NCI-H1930 (cell line): ENCODE measurements at places on chromosomes 16 and 17.
A peak's percentile ranks its signal among the peaks of the same experiment; 100 is the strongest.

- peak; percentile 91 for DNase-seq
Measured at GRCh38 chr17:5500589-5501391, 14.4 kb downstream of the MIS12 start.

DNA sequence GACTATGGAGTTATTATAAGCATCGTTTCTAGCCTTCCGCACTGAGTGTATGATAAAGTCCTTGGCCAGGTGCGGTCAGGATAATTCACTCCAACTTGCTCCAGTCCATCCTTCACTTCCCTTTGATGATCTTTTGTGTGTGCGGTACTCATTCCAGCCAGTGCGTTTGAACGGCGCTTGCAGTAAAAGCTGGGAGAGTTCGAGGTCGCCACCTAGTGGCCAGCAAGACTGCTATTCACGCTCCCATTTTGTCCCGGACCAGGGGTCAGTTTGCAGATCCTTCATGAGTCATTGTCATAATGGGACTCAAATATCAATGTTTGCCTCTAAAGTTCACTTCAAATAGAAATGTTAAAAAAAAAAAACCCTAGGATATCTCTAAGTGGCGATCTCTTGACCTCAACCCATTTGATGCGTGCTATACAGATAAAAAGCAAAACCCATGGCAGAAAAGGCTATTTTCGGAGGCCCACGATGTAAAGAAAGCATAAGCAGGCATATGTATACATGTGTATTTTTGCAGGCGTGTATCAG is 417.1 kb downstream of the TMEM114 start:
- peak; percentile 48 for DNase-seq

DNA sequence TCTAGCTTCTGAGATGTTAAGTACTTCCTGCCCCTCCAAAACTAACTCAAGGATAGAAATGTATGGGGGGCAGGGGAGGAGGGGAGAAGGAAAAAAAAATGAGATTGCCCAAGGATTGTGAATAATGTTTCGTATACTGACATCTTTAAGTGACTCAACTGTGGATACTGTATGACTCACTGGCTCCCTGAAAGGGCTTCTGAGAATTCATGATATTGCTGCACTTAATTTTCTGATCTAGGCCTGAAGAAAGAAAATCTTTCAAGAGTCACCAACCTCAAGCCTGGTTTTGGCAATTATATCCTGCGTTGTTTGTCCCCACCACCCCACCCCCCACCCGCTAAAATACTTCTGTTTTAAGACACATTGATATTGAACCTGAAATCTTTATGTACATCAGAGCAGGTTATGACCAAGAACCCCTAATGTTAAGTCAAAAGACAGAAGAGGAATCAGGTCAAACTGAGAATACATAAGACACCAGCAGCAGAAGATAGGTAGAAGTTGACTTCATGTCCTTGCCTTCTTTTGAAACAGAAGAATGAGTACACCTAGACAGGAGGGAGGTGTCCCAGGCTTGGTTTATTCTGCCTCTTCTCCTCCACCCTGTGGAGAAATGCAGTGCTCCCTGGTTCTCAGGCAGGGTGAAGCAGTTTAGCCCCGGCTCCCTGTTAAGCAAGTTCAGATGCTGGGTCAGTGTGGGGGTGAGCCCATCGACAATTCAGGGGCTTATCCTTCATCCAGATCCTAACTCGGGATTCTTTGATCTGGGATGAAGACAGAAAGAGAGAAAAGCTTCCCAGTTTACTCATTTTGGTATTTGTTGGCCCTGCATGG is 3.3 kb upstream of the FBXL20 start:
- no peak for DNase-seq

DNA sequence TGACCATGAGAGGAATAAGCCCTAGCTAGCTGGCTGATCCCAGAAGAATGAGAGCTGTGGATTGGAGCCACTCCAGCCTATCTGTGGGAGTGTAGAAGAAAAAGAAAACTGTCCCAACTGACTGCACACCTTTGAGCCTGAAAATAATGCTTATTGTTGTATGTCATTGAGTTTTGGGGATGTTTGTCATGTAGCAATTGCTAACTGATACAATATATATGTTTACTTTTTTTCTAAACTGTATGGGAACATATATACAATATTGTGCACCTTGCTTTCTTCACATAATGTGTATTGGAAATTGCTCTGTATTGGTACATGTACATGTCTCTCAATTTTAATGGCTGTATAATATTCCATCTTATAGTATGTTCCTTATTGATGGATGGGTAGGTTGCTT is 124.0 kb upstream of the NLRP1 start:
- no peak for DNase-seq

GRCh38 chr16:27657811-27658210 is 107.9 kb downstream of the KATNIP start:
- DNase-seq, result no peak

GRCh38 chr16:12132290-12132689 is 155.8 kb downstream of the SNX29 start:
- no peak for DNase-seq

DNA sequence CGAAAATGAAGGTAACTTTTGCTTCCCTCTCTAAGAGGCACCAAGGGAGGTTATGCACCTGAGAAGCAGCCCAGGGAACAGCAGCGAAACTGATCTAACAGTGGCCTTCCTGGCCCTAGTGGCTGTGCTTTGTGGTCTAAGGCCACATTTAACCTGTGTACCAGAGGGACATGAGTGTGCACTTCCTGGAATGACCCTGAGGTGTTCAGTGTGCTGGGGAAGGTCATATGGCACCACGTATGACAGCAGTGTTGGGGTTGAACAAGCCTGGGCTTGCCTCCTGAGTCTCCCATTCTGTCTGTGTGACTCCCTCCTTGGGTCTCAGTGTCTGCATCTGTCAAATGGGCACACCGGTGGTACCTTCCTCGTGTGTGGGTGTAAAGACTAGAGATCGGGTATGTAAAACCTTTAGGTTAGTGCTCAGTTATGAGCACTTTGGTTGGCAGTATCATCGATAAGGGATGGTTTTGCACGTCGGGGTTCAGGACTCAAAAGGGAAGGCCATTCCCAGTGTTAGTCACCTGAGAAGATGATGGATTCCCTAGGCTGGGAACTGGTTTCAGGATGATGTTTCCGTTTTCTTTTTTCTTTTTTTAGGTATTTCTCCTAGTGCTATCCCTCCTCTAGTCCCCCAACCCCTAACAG is 31.9 kb downstream of the PLCG2 start:
- DNase-seq, result no peak

- DNase-seq, result no peak
Measured at GRCh38 chr17:65191811-65192740, 54.9 kb downstream of the RGS9 start.

DNA sequence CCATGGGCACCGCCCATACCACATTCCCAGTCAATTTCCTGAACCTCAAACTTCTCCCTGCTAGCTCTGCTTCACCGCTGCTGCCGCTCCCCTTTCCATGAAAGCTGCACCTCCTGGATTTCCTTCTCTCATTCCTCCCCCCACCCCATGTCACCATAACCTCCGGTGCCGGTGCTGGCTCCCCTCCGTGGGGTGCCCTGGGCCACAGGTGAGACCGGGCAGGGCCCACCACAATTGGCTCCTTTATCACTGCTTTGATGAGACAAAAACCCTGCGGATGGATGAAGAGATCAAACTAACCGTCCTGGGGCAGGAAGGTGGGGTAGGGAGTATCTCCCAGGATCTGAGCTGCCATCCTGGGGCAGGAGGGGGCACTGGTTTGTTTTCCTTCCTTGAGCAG is 111.3 kb upstream of the LHX1 start:
- DNase-seq, result no peak

GRCh38 chr17:45700171-45701090 is 83.7 kb upstream of the CRHR1 start:
- no peak for DNase-seq

DNA sequence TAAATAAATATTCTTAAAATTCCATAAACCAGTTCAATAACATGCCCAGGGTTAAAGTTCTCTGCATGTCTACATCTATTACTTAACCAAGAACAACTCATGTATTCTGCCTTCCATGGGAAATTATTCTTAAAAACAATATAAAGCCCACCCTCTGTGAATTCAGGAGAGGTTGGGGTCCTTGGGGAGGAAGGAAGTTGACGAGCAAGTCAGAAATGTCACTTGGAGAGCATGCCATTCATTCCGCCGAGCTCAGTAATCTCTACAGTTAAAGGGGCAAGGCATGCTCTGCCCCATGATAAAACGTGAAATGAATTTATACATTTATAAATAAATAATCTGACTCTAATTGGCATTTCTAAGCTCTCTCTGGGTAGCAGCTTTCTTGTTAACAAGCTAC is 405.1 kb downstream of the TOX3 start:
- DNase-seq, result no peak

- no peak for DNase-seq
Measured at GRCh38 chr16:60636117-60636516, 1400.1 kb downstream of the CDH8 start.

GRCh38 chr16:30947859-30948666 is 805 bp upstream of the ORAI3 start:
- peak; percentile 94 for DNase-seq

- no peak for DNase-seq
Measured at GRCh38 chr16:11234884-11235702, 20.9 kb downstream of the SOCS1 start.

GRCh38 chr17:35238821-35239220 is 4.1 kb upstream of the SLFN5 start:
- no peak for DNase-seq

- peak; percentile 11 for DNase-seq
Measured at GRCh38 chr17:49497148-49498028, 2.3 kb downstream of the NGFR start.

GRCh38 chr17:72946696-72947095 is 145.8 kb downstream of the SLC39A11 start:
- no peak for DNase-seq

- DNase-seq, result no peak
Measured at GRCh38 chr16:48958681-48959080, 323.0 kb downstream of the CBLN1 start.
